Activated CD4-positive, CD25-positive, alpha-beta regulatory T cell treated with anti-CD3 and anti-CD28 coated beads, Interleukin-2, amount 50 U/mL, for 72 hours (primary cell): ENCODE measurements at places on chromosomes 5 and 9.
A peak's percentile ranks its signal among the peaks of the same experiment; 100 is the strongest.

GRCh38 chr5:137995077-137995748, 37.7 kb downstream of the FAM13B start:
- no peak for DNase-seq

DNA sequence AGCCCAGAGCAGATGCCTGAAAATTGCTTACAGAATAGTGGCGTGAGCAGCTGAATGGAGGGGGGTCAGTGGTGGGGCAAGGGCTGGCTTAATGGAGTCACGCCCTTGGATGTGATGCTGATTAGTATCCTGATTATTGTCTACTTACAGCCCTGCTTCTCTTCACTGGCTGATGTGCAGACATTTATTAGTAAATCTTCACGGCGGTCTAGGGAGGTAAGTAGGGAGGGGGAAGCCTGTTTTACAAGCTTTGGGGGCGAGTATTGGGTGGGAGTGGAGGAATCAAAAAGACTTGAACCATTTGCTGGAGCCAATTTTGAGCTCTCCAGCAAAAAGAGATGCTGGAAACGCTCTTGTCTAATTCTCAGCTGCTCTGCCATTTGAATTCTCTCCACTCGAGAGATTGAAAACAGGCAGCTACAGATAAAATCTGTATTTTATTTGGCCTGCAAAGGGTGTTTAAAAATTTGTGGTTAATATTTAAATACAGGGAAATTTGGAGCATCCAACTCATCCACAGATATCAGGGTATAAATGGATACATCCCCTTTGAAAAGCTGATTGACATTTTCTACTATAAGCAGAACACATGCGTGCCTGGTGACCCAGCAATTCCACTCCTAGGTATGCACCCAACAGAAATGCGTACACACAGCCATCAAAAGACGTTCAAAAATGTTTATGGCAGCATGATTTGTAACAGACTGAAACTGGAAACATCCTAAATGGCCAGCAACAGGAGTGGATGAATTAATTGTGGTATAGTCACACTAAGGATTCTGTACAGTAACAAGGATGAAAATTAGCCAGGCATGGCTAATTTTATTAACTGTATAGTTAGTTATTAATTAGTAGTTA, 19.5 kb upstream of the ALDH1B1 start:
- DNase-seq, result no peak

GRCh38 chr5:52754051-52754450, 33.7 kb upstream of the ITGA1 start:
- DNase-seq, result no peak

DNA sequence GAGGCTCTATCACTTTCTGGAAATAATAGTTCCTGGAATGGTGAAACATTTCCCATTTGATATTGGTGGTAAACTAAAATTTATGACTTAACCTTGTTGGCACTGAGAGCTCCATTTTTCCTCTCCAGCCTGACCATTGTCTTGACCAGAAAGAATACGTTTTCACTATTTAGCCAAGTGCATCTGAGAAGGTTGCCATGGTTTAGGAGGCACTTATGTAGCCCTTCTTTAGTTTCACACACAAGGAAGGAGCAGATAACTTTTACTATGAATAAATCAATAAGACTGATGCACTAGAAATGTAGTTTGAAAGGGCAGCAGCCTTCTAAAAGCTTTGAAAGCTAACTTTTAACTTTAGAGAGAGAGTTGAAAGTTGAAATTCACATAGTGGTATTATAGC, 1045.5 kb upstream of the CDH6 start:
- no peak for DNase-seq

DNA sequence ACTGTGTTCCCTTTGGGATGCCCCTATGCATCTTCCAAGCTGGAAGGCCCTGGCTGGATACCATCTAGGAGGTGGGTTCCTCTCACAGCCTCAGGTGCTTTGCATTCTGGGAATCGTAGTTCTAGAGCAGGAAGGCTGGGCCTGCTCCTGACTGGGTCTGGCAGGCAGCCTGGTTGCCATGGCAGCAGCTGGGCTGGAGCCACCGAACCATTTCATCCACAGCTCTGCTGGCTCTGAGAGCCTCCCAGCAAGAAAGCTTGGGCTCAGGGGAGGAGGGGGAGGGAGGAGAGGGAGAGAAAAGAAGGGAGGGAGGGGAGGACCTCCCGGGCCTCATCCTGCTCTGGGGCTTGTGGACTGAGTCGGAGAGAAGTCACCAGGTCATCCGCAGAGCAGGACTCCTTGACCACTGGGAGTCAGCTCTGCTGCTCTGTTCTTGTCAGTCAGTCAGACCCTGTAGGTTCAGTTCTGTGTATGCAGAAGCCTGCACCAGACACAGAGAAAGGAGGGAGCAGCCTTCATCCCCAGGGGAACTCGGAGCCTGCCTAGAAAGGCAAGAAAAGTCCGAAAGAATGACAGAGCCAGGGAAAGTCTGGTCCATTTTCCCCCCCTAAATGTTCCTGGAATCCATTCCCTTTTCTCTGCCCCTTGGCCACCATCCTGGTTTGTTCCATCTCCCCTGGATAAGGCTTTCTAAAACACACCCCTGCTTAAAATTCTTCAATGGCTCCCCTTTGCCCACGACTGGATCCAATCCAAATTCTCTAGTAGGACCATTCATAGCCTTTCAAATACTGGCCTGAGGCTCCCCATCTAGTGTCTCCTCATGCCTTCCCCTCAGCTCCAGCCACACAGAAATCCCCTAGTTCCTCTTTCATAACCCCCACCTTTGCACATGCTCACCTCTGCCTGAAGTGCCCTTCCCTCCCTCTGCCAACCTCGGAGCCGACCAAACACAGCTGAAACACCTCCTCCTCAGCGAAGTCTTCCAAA, 65.4 kb upstream of the ARAP3 start:
- DNase-seq, result no peak

- no peak for DNase-seq
Observed at GRCh38 chr5:23084815-23085214, 231.7 kb upstream of the CDH12 start.

DNA sequence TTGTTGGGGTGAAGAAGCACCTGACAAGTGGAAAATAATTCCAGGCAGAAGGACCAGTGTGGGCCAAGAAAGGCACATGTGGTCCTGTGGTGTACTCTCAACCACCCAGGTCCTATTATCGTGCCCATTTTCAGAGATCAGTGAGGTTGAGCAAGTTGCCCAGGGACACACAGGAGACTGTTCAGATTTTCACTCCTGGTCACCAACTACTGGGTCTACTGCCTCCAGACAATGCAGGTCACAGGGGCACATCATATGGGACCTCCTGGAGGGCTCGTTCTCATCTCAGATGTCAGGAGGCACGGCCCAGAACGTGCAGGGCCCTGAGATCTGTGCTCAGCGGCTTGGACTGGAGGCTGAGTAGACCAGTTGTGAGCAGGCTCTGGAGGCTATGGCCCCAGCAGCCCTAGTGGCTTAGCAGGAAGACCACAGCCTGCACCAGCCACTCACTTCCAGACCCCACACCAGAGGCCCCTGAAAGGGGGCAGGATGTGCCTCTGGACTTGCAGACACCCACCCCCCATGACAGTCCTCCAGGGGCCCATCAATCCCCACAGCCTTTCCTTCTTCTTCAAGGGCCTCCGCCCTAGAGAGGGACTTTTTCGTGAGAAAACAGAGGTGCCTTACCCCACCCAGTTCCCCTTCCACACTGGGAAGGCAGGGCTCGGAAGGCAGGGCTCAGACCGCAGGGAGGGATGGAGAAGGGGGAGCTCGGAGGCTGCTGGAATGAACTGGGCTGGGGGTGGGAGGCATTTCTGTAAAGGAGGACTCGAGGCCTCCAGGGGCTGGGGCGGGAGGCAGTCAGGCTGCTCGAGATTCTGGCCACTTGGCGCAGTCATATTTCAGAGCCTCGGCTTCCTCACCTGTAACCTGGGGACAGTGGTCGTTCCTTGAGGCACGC, 82.7 kb upstream of the NEURL1B start:
- DNase-seq, result no peak

- no peak for DNase-seq
Observed at GRCh38 chr5:87116825-87117512, 150.7 kb upstream of the RASA1 start.

- DNase-seq, result no peak
Observed at GRCh38 chr9:137676998-137677397, 58.2 kb downstream of the EHMT1 start.

GRCh38 chr5:140318792-140319191, 15.9 kb upstream of the PFDN1 start:
- DNase-seq, result no peak

DNA sequence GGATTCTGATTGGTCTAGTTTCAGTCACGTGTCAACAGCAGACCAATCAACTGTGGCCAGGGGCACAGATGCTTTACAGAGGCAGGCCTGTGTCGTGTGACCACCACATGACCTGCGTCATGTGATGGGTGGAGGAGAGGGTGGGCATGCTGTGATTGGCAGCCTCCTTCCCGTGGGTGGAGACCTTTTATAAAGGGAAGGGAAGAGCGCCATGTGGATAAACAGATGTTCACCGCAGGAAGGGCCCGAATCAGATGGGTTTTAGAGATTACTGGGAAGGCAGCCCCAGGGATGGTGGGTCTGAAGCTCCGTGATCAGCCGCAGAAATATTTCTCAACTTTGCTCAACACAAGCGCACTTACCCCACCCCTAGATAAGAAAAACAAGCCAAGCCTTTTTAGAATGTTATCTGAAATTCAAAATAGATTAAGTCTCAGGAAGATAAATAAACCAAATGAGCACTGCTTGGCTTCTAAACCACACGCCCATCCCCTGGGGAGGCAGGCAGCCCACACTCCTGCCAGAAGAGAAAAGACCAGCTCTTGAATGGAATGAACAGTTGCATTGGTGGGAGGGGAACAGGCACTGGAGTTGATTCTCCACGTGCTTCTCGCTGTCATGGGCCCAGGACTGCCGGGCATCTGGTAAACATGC, 43.6 kb downstream of the ROPN1L start:
- no peak for DNase-seq

DNA sequence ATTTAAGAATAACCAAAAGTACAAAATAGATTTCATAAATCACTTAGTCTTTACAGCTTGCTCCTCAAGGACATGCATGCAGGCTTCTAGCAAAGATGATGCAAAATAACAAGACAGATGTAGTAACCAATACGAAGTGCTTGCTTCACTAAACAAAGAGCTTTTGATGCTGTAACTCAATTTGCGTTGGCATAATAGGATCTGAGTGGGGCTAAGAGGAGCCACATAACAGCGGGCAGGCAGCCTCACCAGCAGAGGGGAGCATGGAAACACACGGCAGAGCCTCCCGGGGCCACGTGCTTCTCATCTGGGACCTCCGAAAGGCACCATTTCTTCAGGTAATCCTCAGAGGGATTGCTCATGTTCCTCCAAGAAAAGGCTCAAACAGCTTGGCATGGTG, 139.7 kb downstream of the C5orf15 start:
- DNase-seq, result no peak

GRCh38 chr9:71984403-71984802, 73.0 kb downstream of the C9orf85 start:
- DNase-seq, result no peak

DNA sequence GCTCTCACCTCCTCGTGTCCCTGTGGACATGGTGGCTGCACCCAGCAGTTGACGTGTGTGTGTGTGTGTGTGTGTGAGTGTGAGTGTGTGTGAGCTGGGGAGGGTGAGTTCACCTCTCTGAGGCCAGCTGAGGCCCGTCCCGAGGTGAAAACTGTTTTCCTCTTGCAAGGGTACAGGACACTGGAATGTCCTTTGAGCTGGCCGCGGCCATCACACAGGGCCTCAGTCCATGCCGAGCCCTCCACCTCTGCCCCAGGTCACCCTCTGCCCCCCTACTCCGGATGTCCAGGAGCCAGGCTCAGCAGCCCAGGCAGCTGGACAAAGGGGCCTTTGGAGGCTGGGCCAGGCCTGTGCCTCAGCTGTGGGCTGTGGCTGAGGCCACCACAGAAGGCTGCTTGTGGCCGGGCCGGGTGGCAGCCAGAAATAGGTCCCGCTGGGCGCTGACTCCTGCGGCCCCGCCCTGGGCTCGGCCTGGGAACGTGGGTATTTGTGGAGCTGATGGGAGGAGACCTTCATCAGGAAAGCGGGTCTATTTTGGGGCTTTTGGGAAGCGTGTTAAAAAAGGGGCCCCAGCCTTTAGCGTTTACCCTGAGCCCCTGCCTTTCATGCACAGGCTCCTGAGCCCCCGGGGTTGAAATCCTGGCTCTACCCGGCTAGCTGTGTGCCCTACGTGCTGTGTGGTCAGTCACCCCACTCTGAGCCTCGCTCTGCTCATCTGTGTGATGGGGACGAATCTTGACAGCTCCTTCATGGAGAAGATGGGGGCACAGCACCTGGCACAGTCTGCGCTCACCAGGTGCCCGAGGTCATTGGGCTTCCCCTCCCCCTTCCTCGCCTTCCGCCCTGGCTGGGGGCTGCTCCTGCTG, 75.1 kb upstream of the IER5L start:
- DNase-seq, result no peak

DNA sequence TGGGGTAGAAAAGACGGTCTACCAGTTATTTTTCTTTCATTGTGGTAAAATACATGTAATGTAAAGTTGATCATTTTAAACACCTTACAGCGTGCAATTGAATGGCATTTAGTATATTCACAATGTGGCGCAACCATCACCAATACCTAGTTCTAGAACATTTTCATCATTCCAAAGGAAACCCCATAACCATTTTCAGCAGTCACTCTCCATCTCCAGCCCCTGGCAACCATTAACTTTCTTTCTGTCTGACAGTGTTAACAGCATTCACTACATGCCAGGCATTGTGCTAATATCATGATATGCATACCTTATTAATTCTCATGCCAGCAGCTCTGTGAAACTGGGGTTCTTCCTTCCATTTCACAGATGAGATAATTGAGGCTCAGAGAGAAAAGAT, 32.0 kb downstream of the PTGS1 start:
- no peak for DNase-seq

- DNase-seq, result no peak
Observed at GRCh38 chr9:11471321-11471720, 858.5 kb upstream of the PTPRD start.

- DNase-seq, result no peak
Observed at GRCh38 chr5:37247496-37247895, 1.7 kb downstream of the CPLANE1 start.

DNA sequence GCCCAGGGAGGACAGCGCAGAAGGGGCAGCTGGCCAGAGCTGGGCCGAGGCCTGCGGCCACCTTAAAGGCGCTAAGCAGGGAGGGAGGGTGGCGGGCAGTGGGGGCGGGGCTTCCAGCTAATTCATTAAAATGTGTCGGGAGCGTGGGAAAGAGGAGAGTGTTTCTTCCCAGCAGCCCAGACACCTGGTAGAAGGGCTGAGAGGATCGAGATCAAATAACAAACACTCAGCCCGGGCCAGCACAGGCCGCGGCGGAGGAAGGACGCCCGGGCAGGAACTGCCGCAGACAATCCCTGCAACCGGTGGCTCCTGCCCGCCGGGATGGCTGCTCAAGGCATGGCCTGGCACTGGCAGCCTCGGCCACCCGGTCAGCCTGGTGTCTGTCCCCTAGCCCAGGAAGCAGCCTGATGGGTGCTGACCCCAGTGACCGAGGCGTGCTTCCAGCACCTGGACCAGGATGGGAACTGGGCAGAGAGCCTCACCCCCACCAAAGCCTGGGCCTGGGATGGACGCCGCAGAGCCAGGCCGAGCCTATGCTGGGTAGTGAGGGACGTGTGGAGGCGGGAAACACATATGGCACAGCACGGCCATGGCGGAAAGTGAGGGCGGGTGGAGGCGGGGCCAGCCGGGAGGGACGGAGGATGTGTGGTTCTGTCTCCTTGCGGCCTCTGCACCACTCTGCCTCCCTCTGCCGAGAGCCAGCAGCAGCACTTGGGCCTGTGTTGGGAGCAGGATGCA, 3.2 kb upstream of the NRARP start:
- peak; percentile 62 for DNase-seq
